Thoracic aorta (tissue), 2 donors: ENCODE measurements at places on chromosomes 2 and 18.

GRCh38 chr2:62149708-62150107 lies 46.2 kb upstream of the B3GNT2 start:
- no peak for DNase-seq

GRCh38 chr2:217713395-217714286 lies 289.2 kb downstream of the TNS1 start:
- DNase-seq: peak; percentile 33

- no peak for DNase-seq
Measured at GRCh38 chr2:231708773-231709635, 679 bp downstream of the PTMA start.

- DNase-seq: no peak
Measured at GRCh38 chr2:172865422-172865821, 129.8 kb downstream of the RAPGEF4 start.

DNA sequence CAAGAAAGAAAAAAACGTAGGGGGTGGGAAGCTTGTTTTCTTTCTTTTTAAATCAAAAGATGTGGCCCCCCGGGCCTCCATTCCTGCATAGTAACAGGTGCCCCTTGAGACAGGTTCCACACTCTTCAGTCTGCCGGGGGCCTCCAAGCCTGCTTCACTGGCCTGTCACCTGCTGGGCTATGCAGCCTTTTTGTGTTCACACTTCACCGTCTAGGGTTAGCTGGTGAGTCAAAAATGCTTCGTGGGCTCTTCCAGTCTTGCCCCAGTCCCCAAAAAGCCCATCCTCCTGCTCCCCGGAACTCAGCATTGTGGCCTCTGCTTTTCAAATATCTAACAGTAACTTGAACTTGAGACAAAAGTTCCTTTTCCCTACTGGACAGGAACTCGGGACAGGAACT lies 67.9 kb downstream of the POLR1A start:
- no peak for DNase-seq

DNA sequence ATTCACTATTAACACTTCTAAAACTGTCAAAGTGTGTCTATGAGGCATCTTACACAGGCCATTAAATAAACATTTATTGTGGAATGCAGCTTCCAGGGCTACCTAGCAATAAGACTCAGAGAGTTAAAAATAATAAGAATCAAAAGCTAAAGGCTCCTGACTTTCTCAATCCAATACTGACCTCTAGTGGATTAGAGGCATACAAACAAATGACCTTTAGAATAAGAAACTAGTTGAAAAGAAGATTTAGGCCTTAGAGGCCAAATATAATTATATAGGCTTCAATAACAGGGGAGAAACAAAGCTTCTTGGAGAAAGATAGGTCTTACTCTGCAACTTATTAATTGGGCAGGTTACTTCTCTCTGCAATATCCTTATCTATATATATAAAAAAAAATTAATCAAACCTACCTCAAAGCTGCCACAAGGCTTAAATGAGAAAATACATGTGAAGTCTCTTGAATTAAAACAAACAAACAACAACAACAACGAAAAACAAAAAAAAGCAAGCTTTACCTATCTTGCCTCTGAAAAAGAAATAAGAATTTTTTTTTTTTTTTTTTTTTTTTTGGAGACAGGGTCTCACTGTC lies 246.1 kb downstream of the EXOC6B start:
- no peak for DNase-seq

GRCh38 chr2:26461601-26462023 lies 16.3 kb downstream of the OTOF start:
- DNase-seq: no peak

DNA sequence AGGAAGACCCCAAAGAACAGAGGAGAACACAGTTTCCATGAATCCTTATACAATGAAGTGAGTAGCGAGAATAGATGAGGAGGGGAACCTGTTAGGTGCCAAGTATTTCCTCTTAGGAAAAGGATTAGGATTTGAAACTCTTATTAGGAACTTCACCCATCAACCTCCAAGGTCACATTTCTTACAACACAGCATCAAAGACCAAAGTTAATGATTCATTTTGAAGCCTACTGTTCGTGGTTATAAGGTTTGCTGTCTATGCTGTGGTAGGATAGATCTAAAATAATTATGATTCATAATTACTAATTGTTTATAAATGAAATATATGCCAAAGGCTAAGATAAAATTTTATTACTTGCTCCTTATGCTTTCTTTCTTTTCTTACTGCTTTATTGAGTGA lies 6.1 kb downstream of the CFAP221 start:
- no peak for DNase-seq

DNA sequence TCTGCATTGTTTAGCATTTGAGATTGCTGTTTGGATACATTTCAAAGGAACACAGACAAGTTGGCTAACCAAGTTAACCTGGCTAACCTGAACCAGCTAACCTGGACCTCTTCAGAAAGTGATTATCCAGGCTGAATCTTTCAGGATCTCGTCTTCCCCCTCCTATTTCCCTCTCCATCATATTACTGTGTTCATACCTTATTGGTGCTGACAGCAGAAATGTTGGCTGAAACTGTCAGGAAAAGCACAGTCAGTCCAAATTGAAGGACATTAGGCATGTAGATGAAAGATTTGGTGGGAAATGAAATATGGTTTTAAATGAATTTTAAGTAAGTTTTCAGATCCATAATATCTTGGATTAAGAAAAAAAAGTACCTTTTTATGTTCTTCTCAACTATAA lies 92.5 kb upstream of the NEUROD1 start:
- DNase-seq: no peak

DNA sequence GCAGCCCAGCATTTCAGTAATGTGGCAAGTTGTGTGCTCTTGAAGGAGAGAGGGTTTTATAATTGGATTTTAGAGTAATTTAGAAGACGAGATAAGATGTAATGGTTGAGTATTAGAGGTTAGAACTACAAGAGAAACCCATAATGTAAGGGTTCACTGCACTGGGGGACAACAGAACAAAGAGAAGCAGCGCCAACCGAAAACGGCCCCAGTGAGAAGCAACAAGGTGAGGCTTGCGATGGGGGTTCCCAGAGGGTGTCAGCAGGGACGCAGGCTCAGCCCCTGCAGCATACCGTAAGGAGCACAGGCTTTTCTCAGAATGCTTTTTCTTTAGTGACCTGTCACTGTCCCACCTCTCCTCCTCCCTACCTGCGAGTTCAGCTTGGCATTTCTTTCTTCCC lies 183.9 kb upstream of the ETAA1 start:
- no peak for DNase-seq

DNA sequence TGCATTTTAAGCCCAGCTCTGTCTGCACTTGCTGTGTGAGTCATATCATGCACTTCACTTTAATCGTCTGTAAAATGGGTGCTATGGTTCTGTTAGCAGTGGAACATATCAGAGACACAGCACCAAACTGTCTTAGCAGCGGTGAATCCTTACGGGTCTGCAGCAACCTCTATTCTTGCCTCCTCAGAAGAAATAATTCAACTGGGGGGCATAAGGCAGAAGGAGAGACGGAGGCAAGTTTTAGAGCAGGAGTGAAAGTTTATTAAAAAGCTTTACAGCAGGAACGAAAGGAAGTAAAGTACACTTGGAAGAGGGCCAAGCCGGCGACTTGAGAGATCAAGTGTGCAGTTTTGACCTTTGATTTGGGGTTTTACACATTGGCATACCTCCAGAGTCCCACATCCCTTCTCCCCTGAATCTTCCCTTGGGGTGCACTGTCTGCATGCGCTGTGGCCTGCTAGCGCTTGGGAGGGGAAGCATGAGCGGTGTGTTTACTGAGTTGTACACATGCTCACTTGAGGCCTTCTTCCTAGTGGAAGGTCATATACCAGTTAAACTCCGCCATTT lies 109.8 kb downstream of the DDX1 start:
- DNase-seq: no peak

- DNase-seq: peak; percentile 12
Measured at GRCh38 chr2:177148477-177149154, 64.0 kb upstream of the HNRNPA3 start.

DNA sequence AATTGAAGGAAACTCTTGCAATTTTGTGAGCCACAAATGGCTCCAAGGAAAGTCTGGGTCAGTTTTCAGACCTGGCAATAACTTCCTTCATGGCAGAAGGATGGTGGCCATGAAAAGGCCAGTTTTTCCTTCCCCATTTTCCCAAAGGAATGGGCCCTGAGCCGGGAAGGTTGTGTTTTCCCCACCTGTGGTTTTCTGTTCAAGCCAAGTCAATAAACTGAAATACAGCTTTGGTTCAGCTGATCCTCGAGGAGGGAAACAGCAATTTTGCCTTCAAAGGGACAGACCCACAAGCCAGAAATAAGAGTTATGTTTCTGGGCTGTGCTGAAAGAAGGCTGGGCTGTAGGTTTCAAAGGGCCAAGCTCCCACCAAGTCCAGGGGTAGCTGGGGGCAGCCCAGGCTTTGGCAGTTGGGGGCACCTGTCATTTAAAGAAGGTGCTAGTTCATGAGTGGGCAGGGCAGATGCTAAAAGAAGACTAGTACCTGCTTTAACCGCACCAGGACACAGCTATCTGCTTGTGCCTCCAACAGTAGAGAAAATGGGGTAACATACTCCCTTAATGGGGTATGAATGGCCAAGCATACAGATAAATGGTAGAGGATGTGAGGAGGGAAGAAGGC lies 97.0 kb downstream of the TTC32 start:
- no peak for DNase-seq

- no peak for DNase-seq
Measured at GRCh38 chr2:16280081-16280480, 339.7 kb downstream of the MYCN start.

GRCh38 chr2:163264341-163264740 lies 425.8 kb upstream of the KCNH7 start:
- DNase-seq: no peak

GRCh38 chr2:33021542-33022227 lies 74.9 kb downstream of the LTBP1 start:
- no peak for DNase-seq
